ENCODE measurements at places on chromosomes 11 and 22. TPM values are rescaled to one million over a fixed set of nuclear protein-coding genes. Genes with fewer than 3 reads are reported as not detected.

DNA sequence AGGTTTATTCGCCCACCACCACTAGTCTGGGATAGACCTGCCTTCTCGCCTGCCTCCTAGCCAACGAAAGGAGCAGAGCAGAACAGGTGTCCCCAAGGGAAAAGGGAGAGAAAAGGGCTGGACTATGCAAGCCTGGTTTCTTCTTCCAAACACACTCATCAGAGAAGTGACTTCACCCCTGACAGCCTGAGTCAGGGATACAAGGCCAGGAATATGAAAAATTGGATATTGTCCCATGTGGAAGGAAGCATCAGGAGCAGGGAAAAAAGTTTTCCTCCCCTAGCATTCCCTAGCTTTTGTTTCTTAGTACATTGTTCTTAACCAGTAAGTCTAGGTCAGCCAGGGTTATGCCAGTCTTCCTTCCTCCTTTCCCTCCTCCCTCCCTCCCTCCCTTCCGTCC, 56.9 kb upstream of the TNRC6B start:
- no peak for DNase-seq

DNA sequence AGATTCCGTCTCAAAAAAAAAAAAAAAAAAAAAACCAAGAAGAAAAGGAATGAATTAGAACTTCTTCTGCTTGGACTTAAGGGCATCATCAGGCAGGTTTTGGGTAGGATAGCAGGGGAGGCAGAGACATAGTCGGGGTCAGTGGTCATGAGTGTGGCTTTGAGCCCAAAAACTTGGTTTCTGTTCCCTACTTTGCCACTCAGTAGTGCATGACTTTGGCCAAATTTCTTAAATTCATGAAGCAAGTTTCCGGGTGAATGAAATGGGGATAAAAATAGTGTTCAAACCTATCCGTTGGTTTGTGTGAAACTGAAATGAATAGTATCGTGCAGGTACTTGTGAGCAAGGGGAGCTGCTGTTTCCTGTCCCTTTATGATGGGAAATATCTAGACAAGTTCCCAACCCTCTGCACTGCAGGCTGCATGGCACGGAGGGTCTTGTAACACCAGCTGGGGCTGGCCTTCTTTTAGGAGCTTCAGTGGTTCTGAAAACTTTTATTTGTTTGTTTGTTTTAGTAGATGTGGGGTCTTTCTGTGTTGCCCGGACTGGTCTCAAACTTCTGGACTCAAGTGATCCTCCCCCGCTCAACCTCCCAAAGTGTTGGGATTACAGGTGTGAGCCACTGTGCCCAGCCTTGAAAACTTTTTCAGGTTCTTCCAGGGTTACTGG, 18.4 kb downstream of the NEAT1 start:
- no peak for DNase-seq

- DNase-seq: no peak
These were observed 39.4 kb downstream of the CYP2R1 start for GRCh38 chr11:14852571-14853177.

DNA sequence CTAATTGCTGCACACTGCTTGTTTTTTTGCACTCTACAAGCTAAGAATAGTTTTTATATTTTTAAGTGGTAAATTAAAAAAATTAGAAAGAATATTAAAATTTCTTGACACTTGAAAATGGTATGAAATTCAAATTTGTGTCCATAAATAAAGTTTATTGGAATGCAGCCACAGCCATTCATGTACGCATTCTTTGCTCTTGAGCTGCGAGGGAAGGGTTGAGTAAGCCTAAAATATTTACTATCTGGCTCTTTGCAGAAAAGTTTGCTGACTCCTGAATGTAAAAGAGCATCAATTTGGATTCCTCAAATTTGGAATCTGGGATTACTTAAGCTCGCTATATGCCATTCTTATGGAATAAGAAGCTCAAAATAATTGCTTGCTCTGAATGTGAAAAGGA, 3.4 kb upstream of the ADAMTS8 start:
- DNase-seq: no peak

CRYBB2 gene
- total RNA-seq: not detected

EED gene
- 13.7 TPM for total RNA-seq

DNA sequence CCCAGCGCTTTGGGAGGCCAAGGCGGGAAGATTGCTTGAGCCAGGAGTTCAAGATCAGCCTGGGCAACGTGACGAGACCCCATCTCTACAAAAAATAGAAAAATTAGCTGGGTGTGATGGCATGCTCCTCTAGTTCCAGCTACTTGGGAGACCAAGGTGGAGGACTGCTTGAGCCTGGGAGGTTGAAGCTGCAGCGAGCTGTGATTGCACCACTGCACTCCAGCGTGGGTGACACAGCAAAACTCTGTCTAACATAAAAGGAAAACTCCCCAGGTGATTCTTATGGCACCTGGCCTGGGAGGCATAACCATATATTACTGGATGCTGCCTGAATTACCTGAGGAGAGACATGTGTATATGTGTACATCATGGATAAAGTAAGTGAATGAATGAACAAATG, 29.1 kb downstream of the KIAA1671 start:
- DNase-seq: no peak

DNA sequence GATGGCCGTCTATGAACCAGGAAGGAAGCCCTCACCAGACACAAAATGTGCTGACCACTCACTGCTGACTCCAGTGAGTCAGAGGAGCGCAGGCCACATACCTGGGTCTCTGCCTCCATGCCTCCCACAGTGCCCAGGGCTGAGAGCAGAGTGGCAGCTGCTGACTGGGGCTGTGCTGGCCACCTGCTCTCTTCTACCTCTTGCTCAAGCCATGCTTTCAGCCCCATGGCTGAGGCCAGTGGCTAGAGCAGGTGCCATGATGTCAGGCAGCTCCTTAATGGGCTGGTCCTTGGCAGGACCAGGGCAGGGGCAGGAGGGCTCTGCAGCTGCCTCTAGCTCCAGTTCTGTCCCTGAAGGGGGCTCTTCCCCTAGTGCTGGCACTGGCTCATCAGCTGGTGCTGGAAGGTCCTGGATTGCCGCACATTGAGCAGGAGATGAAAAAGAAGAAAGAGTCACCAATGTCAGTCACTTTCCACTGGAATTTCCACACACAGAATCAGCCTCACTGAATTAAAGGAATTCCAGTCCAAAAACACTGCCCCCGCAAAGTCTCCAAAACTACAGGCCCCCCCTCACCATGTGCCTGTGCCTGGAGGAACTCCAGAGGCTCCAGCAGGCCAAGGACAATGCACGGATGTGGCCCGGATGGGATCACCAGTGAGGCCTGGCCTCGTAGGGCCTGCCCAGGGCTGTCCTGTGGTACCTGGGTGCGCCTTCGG, 86.4 kb downstream of the GGTLC2 start:
- peak; percentile 55 for DNase-seq

GRCh38 chr11:107707807-107708206, 4.0 kb downstream of the SLN start:
- DNase-seq: no peak

DNA sequence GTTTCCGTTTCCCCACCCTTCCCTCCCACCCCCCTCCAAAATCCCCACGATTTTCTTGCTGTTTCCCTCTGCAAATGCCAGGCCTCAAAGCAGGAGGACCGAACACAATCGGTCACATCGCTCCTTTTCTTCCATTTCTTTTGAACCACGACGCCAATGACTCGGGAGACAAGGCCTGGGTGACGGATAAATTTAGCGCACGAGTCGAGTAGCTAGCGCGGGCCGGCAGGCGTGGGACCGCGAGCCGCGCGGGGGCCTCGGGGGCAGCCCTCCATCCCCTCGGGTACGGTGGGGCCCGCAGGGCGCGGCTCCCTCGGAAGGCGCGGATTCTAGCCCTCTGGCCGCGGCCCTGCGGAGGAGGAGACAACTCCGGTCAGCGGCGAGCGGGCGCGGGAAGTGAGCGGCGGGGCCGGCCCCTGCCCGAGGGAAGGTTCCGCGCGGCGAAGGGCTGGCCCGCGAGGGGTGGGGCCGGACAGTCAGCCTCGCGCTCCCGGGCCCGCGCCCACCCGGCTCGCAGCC, 414 bp downstream of the JOSD1 start:
- DNase-seq: peak; percentile 92

GRCh38 chr11:64629796-64630562, 39.0 kb downstream of the SLC22A12 start:
- DNase-seq: no peak

- no peak for DNase-seq
These were observed 37.8 kb downstream of the PAMR1 start for GRCh38 chr11:35487532-35488078.

FXYD2 gene
- 0.52 TPM for total RNA-seq

DNA sequence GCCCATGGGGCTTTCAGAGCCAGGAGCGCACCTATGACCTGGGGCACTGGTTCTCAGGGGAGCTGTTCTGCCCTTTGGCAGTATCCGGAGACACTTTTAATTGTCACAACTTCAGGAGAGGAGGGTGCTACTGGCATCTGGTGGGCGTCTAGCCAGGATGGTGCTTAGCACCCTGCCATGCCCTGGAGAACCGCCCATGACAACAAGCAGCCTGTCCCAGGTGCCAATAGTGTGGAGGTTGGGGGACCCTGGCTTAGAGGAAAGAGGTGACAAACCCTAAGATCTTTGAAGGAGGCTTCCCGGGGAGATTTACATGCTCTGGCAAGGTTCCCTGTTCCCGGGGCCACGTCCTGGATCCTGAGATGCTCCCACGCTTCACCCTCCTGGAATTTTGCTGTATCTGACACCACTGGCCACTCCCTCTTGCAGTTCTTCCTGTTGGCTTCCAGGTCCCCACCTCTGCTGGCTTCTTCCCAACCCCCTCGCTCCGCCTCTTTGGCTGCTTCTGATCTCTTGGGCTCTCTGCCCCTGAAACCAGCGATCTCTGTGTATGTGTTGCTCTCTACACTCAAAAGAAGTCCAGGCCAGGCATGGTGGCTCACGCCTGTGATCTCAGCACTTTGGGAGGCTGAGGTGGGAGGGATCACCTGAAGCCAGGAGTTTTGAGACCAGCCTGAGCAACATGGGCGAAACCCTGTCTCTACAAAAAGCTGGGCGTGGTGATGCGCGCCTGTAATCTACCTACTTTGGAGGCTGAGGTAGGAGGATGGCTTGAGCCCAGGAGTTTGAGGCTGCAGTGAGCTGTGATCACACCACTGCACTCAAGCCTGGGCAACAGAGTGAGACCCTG, 31.1 kb downstream of the FADS3 start:
- no peak for DNase-seq

- DNase-seq: no peak
These were observed 296.1 kb downstream of the RAB38 start for GRCh38 chr11:87879118-87879517.
